ENCODE measurements at places on chromosomes 6 and 20.

DNA sequence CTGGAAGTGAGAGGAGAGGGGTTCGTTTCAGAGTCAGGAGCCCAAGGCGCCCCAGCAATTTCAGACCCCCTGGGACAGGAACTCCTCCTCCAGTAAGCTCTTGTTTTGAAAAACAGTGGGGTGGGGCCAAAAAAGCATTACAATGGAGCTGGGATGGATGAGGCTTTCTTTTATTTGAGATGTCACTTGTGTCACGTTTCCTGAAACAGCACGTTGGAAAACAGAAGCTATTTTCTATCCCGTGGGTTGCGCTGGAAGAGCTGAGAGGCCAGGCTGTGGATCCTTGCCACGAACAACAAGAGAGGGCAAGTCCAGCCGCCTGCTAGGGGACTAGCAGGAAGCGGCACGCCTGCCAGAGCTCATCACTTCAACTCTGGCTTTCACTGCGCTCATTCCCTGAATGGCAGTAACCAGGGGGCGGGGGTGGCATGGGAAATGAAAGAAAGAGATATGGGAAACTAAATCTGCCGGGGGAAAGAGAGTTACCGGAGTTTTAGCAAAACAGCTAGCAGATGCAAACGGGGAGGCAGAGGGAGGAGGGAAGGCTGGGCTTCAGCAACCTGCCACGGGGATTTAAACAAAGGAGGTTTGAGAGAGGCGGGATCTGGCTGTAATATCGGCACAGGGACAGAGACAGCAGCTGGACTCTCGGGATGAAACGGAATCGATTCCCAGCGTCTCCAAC lies 34.6 kb downstream of the GCNT2 start:
- DNase-seq: peak; percentile 92

GRCh38 chr6:10867952-10868351 lies 13.9 kb downstream of the GCM2 start:
- DNase-seq: no peak

DNA sequence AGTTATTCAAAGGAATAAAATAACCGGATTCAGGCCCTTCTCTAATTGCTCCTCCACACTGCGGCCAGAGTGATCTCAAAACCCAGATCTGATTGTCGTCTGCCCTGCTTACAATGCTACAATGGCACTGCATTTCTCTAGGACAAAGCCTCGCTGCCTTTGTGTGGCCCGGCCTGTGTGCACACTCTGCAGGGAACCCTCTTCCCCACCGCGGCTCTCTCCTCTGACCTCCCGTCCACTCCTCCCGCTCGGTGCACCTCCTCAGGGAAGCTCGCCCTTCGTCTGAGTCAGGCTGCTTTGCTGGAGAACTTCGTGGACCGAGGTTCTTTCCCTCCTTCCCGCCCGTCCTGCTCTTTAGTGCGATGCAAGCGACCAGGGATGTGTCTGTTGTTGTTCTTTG lies 101.6 kb upstream of the SNX9 start:
- no peak for DNase-seq

DNA sequence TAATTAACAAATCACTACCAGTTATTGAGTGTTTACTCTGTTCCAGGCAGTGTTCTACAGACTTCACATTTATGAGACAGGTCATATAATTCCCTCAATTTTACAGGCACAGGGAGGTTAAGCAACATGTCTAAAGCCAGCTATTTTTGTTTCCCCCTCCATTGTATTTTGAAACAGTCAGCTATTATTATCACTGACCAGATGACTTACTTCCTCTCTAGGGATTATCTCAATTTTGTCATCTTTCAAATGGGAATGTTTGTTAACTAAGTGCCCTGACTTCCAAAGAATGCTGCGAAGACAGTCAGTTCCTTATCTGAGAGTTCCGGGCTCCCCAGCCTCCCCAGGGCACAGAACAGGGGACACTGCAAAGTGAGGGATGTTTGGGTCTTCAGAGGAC lies 5.6 kb upstream of the CNPY3 start:
- no peak for DNase-seq

GRCh38 chr20:6305536-6305935 lies 182.7 kb upstream of the FERMT1 start:
- peak; percentile 10 for DNase-seq

- no peak for DNase-seq
These were observed 701.3 kb upstream of the CHD6 start for GRCh38 chr20:42319252-42320013.

Measured in spinal cord (tissue), 10 donors.